ENCODE measurements at places on chromosomes 6 and 20.

GRCh38 chr6:42142118-42142835, at the start of gene C6orf132:
Gene C6orf132 (minus strand): TSS chr6:42142620. CDS start chr6:42142444, 176 bp downstream.
- DNase-seq: peak; percentile 82

DNA sequence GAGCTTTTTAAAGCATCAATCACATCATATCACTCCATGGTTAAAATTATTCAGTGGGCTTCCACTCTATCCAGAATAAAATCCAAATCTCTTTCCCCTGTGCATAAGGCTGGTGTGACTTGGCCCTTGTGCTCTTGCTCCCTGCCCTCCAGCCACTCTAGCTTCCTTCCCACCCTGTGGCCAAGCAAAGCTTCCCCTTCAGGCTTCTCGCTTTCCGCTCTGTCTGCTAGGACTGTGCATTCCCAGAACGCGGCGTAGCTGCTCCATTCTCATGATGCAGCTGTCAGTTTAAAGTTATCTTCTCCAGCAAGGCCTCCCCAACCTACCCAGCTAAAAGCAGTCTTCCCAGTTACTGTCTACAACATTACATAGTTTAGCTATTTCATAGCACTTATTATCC, 19.4 kb upstream of the KCNK16 start:
- no peak for DNase-seq

GRCh38 chr20:4226330-4227084, 211.1 kb upstream of the RNF24 start:
- no peak for DNase-seq

- DNase-seq: no peak
Measured at GRCh38 chr20:56625837-56626236, 3.3 kb upstream of the TFAP2C start.

DNA sequence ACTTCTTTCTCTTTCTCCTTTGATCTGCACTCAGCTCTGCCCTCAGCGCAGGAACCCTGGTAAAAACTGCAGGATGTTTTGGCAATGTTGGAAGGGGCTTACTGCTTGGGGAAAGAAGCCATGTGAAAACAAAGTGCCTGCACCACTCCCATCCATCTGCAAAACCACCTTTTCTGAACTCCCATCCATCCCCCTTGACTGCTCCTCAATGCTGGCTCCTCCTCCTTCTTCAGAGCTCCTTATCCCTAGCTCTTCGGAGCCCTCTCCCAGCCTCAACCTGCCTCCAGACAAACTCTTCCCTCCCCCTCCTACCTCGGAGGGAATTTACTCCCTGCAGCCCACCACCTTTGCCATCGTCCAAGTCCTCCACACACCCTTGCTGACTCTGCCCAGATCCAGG, 4.2 kb upstream of the ZBTB12 start:
- no peak for DNase-seq

- DNase-seq: no peak
Measured at GRCh38 chr6:70059039-70059719, 192.8 kb downstream of the COL19A1 start.

GRCh38 chr6:142207265-142207877, 60.3 kb downstream of the VTA1 start:
- peak; percentile 62 for DNase-seq

DNA sequence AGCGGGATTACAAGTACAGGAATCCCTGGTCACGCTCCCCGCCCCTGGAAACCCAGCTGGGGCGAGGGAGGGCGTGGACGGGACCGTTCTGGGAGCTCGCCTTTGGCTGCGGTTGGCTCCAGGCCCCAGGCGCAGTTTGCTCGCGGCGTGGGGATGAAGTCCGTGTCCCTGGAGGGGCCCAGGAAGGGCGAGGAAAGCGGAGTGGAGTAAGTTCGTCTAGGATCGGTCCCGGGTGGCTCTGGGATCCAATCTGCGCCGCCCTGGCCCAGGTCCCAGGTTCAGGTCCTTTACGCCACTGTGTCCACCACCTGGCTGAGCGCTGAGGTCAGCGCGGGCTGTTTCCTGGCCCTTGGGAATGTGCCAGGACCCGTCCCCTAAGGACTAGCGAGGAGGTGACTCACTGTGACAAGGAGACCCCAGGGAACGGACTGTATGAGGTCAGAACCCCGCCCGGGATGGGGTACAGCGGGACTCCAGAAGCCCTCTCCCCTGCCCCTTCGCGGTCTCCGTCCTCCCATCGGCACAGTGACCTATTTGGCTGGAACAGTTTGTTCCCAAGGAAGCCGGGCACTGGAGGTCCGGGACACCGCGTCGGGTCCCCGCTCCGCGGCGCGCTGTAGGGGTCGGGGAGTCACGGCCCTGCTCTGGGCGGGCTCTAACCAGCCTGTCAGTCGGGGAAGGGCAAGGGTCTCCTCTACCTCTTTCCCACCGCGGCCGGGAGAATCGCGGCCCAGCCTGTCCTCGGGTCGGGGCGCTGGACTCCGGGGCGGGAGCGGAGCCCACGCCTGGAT, 724 bp downstream of the CDKN1A start:
- DNase-seq: peak; percentile 61

DNA sequence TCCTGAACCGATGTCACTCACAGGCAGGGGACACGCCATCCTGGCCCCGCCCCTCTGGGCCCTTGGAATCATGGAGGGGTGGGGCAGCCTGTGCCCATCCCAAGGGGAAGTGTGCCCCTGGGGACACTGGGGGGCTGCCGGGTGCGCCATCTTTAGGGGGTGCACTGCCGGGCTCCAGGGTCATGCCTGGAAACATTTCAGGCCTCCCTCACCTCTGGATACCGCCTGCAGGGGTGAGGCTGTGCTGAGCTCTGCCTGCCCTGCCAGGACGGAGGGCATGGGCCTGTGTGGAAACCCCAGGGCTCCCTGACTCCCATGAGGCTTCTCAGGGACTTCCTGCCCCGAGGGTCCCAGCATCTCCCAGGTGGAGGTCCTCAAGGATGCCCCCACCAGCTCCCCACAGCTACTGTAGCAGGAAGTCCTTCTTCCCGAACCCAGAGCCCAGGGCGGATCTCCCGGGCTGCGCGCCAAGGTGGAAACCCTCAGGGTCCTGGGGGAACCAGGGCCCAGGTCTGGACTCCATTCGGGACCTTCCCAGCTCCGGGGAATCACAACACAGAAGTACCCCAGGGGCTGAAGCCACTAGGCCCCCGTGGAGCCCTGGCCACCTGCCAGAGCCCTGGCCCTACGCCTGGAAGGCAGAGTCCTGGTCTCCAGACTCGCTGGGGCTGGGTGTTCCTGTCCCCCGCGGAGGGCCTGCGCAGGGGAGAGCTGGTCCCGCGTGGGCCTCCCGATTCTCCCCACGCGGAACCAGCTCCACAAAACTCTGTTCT, 15.6 kb downstream of the CHRNA4 start:
- DNase-seq: no peak

All from GM03348 (cell line).